CD4-positive, alpha-beta T cell (primary cell): ENCODE measurements at places on chromosomes 3 and 15.

DNA sequence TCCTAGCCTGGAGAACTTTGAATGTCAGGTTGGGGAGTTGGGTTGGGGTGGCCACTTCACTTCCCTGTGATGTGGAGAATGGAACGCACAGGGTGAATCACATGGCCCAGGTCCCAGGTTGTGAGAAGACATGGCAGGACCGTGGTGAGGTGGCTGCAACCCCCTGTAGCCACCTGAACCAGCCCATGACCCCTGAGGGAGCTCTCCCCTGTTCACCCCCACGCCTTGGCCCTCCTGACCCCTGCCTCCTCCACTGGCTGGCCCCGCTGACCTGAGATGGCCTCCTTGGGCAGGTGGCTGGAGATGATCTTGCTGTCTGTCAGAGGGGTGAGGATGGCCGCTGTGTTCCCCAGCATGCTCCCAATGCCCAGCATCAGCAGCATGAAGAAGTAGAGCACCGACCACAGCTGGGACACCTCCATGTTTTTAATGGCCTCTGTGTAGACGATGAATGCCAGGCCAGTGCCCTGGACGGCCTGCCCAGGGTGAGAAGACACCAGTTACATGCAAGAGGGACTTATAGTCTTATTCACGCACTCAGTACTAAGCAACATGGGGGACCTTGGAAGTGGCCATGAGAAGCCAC, 31.0 kb downstream of the SLC6A20 start:
- DNase-seq: no peak

- DNase-seq: no peak
These were observed 190.3 kb downstream of the OPA1 start for GRCh38 chr3:193783166-193783896.

DNA sequence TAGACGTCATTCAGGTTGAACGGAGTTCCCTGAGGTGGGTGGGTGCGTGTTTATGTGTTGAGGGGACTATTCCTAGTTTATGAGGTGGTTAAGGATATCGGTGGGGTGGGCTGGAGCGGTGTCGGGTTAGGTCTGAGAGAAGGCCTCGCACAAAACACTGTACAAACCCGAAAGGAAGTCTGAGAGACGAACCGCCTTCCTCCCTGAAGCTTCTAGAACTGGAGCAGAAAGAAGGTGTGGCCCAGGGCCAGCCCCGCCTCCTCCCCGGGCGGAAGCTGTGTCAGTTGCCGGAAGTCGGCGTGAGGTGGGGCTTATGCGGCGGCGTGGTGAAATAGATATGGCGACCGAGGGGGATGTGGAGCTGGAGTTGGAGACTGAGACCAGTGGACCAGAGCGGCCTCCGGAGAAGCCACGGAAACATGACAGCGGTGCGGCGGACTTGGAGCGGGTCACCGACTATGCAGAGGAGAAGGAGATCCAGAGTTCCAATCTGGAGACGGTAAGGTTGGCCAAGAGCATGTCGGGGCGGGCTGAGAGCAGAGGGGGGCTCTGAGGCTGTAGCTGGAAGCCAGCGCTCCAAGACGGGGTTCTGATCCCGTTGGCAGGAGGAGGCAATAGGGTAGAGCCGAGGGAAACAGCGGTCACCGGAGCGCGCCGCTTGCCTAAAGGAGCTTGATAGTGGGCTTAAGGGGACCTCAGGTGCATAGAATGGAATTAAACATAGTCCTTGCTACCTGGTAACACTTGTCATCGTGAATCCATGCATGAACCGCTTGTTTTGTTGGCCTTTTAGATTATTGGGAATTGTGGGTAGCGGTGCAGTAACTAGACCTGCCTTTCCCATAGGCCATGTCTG, at the start of gene HYPK:
HYPK (plus strand) TSS at position 314 of the 856 bp plus-strand sequence; CDS start at position 338, 24 bp downstream.
- peak; percentile 95 for DNase-seq

- DNase-seq: no peak
These were observed 43.4 kb upstream of the PCSK6 start for GRCh38 chr15:101532865-101533264.
